ENCODE measurements at places on chromosomes 5 and 9.

DNA sequence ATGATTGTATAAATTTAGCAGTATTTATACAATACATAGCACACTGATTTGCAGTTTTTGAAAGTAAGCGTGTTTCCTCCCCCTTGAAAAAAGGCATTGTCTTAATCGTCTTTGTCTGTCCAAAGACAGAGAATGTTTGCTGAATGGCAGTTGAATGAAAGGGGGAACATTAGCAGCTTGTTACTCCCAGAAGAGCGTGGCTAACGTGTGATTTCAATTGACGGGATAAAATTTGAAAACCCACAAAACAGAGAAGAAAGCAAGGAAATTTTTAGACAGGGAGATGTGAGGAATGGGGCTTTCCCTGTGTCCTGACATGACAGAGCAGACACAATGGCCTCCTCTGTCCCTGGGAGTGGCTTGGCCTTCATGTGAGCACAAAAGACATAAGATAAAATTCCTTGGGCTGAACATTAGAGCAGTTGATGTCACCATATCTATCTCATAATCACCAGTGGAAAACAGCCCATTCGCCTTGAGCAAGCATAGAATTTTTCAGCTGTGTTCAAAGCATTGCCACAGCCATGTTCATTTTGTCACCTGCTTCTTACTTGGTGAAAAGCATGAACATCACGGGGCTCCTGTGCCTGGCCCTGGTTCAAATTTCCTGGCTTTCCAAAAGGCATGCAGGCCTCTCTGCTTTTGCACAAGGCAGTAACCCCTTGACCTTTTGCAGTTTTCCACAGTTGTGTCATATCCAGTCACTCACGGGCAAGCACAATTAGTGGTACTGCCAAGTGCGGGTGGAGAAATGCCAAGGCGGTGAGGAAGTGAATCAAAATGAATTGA lies 126.9 kb downstream of the TLE1 start:
- DNase-seq, result no peak

GRCh38 chr5:177320879-177321278 lies 9.2 kb upstream of the MXD3 start:
- no peak for DNase-seq

DNA sequence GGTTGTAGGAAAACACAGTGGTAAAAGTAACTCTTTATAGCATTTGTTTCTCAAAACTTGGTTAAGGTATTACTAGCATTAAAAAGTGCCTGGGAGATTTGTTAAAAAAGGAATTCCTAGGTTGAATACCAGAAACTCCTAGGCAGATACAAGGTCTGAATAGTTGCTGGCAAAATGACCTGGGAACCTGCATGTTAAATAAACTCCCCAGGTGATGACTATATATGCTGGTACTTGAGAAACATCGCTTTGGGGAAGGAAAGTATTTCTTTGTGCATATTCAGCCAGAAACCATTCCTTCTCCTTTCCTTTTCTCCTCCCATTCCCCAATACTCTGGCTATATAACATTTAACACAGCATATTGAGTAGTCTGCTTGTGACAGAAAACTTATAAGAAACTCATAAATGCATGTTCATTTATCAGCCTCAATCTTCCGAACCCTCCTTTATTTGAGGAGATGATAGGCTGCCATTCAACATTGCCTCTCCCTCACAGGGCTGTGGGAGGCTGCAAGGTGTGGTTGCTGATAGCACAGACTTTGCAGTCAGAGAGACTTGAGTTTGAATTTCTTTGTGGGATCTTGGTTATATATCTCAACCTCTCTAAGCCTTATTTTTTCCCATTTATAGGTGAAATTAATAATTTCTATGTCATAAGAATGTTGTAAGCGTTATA lies 28.7 kb downstream of the PCSK1 start:
- DNase-seq, result no peak

GRCh38 chr9:129100383-129101169 lies 10.0 kb downstream of the CRAT start:
- peak; percentile 70 for DNase-seq

GRCh38 chr5:29811914-29812679 lies 1381.4 kb upstream of the CDH6 start:
- peak; percentile 77 for DNase-seq

DNA sequence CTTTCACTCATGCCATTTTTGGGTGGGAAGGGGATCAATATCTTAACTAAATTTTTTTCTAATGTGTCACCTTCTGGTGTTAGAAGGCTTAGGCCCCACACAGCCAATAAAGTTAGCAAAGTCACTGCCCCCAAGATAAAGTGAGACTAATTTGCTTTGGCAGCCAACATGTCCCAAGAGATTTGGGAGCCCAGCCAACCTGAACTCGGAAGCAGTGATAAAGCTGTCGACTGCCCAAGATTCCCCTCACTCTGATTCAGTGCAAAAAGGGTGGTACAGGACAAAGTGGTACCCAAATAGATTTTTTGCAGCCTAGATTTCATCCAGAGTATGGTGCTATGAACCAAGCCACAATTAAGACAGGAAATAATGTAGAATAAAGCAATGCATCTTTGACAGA lies 572.5 kb upstream of the ARRDC3 start:
- peak; percentile 75 for DNase-seq

DNA sequence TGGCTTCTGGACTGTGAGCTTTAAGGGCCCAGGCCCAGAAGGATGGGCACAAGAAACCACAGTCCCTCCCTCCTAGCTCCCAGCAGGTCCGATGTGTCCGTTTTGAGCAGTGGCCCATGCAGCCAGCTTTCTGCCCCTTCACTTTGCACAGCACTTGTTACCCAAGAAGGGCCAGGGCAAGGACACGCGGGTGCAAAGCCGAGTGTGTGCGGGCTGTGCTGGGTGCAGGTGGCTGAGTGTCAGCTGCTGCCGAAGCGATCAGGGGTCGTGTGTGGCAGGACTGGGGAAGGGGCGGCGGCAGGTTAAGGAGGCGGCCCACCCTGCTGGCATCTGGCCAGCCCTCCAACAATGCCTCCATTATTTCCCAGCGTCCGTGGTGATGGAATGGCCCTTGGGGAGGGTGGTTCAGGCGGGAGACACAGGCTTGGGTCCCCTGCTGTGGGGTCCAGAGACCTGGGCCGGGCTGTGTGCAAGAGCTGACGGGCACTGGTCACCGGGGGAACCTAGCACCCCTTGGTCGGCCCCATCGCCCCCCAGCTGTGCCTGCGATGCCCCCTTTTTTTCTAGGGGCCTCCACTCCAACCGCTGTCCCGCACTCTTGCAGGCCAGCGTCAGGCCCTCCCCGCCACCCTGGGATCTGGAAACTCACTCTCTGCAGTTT lies 653 bp downstream of the LHX3 start:
- peak; percentile 50 for DNase-seq

DNA sequence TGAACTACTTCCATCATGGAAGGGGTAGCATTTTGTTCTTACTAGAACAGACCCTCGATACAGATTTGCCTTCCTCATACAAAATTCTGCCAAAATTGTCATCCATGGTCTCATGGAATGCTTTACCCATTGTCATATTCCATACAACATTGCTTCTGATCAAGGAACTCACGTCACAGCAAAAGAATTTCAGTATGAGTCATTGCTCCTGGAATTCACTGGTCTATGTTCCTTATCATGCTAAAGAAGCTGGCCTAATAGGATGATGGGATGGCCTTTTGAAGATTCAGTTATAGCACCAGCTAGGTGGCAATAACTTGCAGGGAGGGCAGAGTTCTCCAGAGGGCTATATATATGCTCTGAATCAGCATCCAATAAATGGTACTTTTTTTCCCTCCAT lies 18.2 kb upstream of the FNIP1 start:
- no peak for DNase-seq

DNA sequence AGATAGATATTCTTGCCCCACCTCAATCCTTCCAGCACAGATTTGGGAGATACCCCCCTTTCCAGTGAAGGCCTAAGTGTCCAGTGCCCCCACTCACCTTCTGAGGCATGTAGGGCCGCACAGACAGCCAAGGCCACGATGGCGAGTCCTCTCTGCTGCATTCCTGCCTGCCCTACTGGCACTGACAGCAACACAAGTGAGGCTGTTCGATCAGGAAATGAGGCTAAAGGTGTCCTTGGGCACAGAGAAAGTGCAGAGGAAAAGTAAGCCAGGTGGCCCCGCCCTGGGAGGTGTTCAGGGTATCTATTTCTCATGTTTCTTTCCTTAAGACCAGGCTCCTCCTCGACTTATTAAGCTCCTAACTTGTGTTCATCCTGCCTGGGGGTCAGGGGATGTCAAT lies at the start of gene CCL28:
Gene CCL28, minus strand, starts transcription at position 236 of the 400 bp plus-strand sequence. Its CDS starts 75 bp downstream, at position 161.
- DNase-seq, result peak; percentile 30

DNA sequence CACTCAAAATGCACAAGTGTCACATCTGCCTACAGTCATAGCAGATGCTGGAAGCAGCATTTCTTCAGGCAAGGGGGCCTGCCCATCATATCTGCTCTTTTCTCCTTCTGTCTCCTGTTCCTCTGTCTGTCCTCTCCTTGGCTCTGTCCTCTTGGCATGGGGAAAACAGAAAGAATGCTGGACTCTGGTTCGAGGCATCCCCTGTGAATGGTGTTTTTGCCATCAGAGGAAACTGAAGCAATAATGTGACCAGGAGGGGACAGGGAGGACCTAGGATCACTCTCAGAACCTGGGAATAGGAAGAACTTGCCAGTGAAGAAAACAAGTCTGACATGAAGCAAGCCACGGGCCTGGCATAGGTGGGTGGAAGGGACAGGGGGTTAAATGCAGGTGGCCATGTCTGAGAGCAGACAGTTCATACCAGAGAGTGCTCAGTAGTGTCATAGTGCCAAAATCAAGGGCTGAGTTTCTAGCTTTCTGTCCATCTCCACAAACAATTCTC lies 35.3 kb downstream of the AQP7 start:
- no peak for DNase-seq

- no peak for DNase-seq
Observed at GRCh38 chr9:134313470-134313869, 12.8 kb upstream of the RXRA start.

GRCh38 chr5:14465116-14465515 lies 116.5 kb upstream of the OTULINL start:
- peak; percentile 33 for DNase-seq

GRCh38 chr9:95876595-95876994 lies 1.1 kb downstream of the ERCC6L2 start:
- peak; percentile 31 for DNase-seq

DNA sequence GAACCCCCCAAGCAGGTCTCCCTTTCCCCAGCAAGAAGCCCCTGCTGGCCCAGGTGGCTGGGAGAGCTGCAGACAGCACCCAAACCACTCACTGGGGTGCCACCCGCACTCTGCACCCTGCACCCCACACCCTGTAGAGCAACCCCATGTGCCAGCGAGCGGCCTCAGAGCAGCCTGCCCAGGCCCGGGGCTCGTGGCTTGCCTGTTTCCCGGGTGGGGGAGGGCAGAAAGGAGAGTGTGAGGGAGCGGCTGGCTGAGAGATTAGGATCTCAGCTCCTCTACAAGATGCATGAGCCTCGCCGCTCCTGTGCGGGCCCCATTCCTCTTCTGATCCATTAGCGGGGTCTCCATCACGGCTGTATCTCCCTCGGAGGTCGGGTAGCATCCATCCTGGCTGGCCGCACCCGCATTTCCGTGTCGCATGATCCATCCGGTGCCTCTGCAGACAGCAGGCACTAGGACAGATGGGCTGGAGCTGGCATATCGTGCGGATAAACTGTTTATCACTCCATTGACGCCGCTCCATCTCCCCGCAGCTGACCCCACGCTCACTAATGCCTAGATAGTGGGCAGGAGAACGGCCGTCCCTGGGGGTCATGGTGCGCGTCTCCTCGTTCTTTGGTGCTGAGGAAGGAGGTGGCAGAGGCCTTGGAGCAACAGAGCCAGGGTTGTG lies 54.4 kb downstream of the MRPL36 start:
- no peak for DNase-seq

DNA sequence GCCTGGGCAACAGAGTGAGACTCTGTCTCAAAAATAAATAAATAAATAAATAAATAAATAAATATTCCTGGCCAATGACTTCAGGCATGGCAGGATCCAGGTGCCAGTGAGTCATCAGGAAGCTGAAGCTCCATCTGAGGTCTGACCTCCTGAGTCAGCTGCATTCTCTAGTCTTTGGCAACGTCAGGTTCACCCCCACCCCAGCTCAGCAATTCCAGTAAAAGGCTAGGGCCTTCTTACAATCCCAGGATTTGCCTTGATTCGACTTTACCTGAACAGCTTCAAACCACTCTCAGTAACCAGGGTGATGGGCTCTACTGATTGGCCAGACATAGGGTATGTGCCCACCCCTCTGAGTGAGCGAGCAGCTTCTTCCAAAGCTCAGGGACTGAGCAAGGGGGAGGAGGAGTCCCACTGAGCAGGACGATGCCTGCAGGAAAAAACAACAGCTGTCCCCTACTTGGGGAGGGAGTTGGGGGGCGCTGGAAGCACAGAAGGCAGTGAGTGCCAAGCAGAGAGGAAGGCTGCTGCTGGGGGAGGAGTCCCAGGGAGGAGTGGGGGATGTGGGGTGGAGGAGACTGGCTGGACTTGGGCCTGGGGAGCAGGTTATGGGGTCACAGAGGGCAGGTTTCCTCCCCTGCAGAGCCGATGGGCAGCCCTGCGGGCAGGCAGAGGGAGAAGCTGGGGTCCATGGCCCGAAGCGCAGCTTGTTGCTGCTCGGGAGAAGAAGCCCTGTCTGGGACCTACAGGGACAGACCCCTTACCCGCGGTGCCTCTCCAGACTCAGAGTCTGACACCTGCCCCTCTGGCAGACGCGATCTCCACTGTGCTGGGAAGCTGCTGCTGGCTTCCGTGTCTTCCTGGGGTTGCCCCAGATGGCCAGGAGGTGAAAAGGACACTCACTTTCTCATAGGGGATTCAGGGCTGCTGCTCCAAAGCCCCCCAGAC lies 25.9 kb upstream of the UNC5A start:
- DNase-seq, result peak; percentile 90

GRCh38 chr9:89598926-89599325 lies 5.9 kb upstream of the GADD45G start:
- peak; percentile 92 for DNase-seq

GRCh38 chr5:110356677-110357076 lies 369.8 kb downstream of the TMEM232 start:
- no peak for DNase-seq

GRCh38 chr9:129140397-129141065 lies 29.3 kb downstream of the PTPA start:
- peak; percentile 85 for DNase-seq

GRCh38 chr5:79456400-79456799 lies 57.5 kb downstream of the HOMER1 start:
- no peak for DNase-seq

GRCh38 chr9:89444925-89445765 lies 52.8 kb downstream of the SEMA4D start:
- DNase-seq, result no peak

DNA sequence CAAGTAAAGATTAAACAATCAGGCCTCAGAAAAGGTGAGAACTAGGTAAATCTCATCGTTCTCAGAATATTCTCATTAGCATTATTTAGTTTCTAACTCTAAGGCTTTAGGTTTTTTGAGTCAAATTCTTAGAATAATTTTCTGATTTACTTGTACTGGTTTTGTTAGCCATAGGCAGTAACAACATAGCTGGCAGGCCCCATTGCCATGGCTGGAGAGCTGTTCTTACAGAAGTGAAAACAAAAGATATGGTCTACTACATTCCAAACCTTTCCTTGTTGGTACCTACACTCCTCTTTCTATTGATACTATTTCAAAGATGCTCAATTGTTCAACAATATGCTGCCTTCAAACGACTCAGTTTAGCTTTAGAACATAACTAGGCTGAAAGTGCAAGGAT lies 27.3 kb downstream of the IFNW1 start:
- DNase-seq, result no peak
